ENCODE measurements at places on chromosomes 7 and 10.

DNA sequence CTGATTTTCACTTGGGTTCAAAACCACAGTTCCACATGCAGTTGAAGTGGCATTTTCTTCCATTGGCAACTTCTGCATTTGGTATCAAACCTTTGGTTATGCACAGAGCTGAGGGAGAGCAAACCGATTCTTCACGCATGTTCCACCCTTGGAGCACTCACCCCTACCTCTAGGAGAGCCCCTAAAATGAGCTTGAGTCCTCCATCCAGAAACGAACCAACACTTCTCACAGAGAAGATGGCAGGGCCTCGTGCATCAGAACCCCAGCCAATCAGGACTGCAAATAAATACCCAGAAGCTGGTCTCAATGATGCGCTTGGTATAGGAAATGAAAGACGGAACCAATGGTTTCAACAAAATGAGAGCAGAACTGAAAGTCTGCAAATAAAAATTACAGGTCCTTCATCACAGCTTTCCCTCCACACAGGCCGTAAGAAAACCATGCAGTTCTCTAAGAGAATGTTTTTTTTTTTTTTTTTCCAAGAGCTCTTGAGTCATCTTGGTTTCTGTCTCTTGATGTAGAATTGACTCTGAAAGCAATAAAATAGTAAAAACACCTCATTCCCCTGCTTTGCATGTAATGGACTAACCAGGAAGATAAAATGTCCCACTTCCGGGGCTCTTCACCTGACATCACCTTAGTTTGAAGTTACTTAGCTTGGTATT lies 23.9 kb downstream of the KLF6 start:
- no peak for DNase-seq

DNA sequence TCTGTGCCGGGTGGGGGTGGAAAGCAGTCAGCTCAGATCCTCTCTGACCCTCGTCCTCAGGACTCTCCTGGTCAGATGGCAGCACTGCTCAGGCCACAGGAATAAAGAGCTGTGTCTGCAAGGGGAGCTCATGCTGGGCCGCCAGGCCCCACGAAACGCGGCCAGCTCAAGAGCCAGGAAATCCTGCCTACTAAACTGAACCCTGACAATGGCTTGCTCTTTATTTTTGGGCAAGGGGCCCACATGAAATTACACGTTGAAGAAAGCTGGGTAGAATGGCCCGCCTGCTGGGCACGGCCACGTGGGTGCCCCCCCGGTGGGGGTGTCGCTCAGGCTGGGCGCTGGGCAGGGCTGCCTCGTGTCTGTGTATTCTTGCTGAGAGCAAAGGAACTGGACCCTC lies 103.0 kb downstream of the ITIH5 start:
- no peak for DNase-seq

DNA sequence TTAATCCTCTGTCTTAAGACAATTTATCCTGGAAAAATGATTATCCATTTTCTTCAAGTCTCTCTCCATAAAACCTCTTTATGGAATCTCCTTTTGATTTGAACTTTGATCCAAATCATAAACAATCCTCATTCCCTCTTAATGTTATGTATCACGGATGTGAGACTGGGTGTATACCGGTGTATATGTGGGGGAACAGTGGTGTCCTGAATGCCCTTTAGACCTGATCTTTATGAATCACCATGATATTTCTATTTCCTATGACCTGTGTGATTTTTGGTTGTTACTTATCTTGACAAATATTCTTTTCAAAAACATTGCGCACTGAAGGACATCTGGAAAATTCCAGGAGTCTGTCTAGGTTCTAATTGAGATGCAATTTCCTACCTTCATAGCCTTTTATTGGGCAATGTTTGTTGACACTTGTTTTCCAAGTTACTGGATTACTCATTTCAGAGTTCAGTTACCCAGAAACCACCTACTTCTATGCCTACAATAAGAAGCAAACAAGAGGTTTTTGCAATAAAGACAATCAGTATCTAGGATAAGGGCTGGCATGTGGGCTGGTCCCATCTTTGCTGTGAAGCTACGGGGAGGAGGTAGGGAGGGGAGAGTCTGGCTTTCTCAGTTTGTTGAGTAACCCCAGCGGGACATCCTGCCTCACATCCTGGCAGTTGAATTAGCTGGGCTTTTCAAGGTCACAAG lies 190.4 kb downstream of the CTTNBP2 start:
- DNase-seq, result no peak

DNA sequence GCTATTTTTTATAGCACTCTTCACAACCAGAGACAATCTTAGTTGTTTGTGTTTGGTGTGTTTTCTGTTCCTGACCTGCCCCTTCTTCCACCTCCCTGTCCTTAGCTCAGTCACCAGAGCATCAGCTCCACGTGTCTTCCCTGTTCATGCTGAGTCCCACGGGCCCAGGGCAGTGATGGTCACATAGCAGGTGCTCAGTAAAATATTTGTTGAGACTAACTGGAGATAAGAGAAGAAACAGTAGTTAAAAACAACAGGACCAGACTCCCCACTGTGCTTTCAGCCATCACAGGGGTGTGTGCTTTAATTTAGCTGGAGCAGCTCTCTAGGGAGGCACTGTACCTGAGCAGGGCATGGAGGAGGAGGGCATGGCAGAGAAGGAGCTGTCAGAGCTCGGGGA lies 307.3 kb upstream of the ZNF32 start:
- DNase-seq, result no peak

DNA sequence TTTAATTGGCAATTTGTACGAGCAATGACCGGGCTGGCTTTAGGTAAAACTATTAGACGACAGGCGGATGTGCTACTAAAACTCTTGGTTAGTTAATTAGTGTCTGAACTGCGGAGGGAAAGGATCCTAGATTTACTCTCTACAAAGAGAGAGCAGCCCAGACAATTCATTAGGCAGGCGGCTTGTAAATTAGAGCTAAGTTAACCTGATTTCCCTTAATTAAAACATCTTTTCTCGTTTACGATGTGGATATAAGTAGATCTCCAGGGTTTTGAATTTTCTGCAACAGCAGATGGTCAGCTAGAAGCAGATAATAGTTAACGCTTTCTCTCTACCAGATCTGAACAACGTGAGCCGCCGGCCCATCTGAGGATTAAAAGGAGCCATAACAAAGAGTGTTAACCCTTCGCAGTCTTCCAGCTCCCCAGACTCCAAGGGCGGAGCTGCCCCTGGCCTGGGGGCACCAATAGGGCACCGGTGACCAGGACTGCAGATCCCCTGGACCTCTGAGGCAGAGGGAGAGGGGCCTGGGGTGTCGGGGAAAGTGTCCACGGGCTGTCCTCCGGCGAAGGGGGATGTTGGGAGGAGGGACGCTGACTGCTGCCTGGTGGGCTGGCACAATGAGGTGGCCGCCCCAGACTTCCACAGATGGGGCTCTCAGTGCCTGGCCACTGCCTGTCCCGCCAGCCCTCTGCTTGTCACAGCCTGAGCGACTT lies 6.3 kb upstream of the UNCX start:
- DNase-seq, result no peak
